NCI-H146 (cell line): ENCODE measurements at places on chromosomes 1 and 21.
A peak's percentile ranks its signal among the peaks of the same experiment; 100 is the strongest.

DNA sequence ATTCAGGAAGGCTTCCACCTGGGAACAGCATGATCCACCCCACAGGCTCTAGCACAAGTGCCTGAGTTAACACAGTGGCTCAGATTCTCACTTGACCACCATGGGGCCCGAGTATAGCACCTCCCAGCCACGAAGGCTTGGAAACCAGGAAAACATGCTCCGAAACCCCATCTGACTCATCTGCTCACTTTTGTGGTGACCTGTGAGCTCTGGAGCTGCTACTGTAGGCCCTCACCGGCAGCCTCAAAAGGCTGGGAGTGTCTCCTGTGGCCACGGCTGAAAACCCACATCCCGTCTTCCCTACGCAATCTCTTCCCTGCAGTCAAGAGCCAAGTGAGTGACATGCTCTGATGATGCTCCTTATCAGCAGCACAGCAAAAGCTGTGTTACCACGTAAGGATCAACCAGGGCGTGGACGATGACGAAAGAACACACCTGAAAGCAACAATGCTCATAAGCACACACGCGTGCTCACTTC lies 81.4 kb downstream of the TGFBR3 start:
- no peak for DNase-seq

GRCh38 chr1:7458946-7459345 lies 312.1 kb upstream of the VAMP3 start:
- DNase-seq = no peak

DNA sequence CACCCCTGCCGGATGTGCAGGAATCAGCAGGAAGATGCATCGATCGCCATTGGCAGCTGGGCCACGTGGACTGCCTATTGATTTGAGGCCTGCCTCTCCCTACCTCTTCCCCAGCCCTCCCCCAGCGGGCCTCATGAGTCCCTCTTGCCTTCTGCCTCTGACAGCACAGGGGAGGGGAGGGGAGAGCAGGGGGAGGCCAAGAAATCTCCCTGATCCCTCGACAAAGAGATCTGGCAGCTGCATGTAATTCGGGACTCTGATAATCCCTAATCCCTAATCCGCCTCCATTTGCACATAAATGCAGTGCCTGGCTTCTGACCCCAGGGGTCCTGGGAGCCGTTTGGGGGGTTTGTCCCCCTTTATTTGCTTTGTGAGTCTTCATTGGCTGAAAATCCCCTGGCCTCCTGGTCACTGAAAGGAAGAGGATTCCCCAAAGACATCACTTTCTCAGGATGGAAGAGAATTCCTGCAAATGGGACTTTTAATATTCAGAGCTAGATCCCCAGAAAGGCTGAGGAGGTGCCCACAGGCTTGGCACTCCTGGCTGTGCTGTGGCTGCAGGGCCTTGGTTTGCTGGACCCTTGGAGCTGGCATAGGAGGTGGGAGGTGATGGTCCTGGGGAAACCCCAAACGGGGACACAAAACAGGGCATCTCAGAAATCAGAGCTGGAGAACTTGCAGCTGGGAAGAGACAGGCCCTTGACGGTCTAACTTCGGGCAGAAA lies 239.4 kb upstream of the POU3F1 start:
- no peak for DNase-seq

GRCh38 chr1:71835442-71835813 lies 446.9 kb downstream of the NEGR1 start:
- no peak for DNase-seq

- no peak for DNase-seq
These were observed 112.6 kb downstream of the LRIG2 start for GRCh38 chr1:113185463-113186104.

DNA sequence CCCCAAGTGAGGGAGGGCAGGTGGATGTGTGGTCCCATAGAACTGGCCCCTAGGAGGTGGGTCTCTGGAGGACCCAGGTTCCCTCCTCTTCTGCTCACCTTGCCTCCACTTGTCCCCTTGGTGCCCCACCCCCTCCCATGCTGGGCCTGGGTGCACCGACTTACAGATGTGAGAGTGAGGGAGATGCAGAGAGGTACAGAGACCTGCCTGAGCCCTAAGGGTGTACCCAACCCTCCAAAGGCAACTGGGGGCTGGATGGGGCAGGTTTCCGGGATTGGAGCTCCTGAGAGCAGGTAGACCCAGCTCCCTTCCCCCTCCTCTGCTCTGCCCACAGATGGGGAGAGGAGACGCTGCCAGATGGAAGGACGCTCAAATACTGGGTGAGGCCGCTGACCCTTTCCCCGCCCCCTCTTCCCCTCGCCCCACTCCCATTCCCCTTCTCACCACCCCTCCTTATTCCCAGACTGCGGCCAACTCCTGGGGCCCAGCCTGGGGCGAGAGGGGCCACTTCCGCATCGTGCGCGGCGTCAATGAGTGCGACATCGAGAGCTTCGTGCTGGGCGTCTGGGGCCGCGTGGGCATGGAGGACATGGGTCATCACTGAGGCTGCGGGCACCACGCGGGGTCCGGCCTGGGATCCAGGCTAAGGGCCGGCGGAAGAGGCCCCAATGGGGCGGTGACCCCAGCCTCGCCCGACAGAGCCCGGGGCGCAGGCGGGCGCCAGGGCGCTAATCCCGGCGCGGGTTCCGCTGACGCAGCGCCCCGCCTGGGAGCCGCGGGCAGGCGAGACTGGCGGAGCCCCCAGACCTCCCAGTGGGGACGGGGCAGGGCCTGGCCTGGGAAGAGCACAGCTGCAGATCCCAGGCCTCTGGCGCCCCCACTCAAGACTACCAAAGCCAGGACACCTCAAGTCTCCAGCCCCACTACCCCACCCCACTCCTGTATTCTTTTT lies 10.3 kb downstream of the TINAGL1 start:
- no peak for DNase-seq

DNA sequence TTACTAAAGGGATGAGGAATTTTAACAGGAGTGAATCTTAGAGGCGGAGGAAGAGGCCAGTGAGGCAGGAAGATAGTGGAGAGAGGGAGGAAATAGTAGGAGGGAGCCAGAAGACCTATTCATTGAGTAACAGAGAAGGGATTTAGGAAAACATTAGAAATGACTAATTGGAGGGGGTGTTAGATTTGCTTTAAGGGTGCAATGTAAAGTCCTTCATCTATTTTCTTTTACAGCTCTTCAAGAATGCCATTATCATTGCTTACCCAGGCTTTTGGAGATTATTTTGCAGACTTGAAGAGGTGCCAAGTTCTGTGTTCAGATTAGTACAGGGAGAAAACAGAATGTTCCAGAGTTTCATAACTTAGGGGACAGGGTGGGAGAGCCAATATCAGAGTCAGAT lies 33.8 kb downstream of the OR10J1 start:
- no peak for DNase-seq

GRCh38 chr1:35202048-35202719 lies 9.2 kb upstream of the SFPQ start:
- peak; percentile 78 for DNase-seq

GRCh38 chr1:7898962-7899361 lies 41.7 kb downstream of the TNFRSF9 start:
- no peak for DNase-seq

DNA sequence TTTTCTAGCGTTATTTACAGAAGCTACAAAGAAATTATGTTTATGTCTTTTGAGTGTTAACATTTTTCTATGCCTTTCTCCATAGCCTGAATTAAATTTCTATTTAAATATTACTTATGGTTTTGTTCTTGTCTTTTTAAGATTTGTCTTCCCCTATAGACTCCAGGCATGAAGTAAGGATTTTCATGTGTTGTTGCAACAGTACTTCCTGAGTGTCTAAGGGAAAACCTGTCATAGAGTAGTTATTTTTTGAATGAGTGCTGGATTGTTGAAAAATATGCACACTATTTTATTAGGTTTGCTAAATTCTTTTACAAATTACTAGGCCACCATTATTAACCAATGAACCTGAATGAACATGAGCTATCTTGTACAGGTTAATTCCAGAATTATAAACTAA lies 27.1 kb downstream of the SAMSN1 start:
- DNase-seq = no peak

GRCh38 chr1:175250027-175250426 lies 57.5 kb upstream of the KIAA0040 start:
- DNase-seq = no peak

GRCh38 chr1:212007178-212007577 lies 28.2 kb downstream of the INTS7 start:
- no peak for DNase-seq

GRCh38 chr1:200862713-200863415 lies 9.9 kb upstream of the GPR25 start:
- DNase-seq = no peak

DNA sequence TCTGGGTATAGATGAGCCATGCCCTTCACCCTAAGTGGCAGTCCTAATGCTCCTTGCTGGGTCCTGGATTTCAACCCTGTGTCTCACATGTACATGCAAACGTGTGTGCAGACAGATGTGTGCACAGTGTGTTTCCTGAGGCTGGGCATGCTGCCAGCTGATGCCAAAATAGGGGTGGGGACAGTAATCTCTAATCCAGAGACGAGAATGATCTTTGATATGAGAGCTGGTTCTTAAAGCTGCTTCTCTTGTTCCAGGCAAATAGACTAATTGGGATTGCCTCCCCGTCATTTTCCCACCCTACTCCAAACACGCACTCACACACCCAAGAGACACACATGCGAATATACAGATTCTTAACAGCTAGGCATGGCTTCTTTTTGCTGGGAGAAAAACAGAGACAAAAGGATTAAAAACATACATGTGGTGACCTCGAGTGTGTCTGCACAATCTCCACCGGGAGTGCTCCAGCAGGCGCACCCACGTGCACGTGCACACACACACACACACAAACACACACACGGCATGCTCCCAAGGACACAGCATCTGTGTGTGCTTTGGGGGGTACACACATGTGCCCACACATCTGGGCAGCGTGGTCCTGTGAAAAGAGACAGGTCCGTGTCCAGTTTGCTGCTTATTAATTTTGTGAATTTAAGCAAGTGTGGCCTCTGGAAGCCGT lies 102.1 kb upstream of the ZBTB40 start:
- no peak for DNase-seq
